ENCODE measurements at places on chromosomes 12 and 14.

DNA sequence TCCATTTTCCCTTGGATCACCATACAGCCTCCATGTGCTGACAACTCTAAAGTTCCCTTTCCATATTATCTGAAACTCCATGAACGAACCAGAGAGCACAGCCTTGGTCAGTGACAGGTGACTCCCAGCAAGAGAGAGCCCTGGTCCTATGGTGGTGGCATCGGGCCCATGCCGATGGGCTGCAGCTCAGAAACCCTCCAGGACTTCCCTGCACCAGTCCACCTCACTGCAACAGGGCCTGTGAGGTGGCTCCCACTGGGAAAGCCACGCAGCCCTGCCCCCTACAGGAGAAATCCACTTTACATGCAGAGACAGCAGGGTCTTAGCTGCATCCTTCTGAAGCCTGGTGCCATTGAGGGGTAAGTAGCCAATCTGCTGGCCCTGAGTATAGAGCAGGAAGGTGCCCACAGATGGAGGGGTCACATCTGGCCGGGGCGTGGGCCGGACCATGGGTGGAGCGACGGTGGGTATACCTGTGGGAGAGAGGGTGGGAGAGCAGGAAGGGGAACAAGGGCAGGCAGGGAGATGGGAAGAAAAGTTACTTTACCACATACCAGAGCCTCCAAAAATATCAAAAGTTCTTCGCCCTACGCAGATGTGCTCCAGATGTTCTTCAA is 24.7 kb downstream of the RTRAF start:
- no peak for DNase-seq

DNA sequence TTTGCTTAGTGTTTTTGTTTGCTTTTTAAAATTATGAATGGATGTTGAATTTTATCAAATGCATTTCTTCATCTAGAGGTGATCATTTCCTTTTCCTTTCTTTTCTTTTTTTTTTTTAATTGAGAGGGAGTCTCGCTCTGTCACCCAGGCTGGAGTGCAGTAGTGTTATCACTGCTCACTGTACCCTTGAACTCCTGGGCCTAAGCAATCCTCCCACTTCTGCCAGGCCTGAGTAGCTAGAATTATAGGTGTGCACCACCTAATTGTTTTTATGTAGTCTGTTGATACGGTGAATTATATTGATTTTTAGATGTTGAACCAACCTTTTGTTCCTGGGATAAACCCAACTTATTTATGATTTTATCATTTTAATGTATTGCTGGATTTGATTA is 1.5 kb upstream of the CDKL1 start:
- DNase-seq, result no peak

- DNase-seq, result no peak
These were observed 4.9 kb upstream of the MRPL52 start for GRCh38 chr14:22824711-22825359.

DNA sequence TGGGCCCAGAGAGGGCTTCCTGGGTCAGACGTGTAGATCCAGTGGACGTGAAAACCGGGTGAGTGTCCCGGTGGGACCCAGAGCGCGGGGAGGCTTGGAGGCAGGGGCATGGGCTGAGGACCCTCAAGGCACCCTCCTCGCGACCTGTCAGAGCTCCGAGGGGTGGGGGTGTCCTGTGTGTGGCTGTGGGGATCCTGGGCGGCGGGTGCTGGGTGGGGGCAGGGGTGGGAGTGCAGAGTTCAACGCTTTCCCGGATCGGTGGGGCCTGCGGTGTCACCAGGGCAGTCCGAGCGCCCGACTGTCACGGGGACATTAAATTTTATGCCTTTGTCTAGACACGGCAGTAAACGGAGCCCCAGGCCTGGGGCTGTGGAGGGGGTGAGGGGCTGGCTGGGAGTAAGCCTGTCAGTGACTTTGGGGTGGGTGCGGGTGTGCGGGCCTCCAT is 1.0 kb downstream of the TMEM121 start:
- DNase-seq, result no peak

GRCh38 chr12:6238875-6239274 is 38.7 kb downstream of the CD9 start:
- no peak for DNase-seq

DNA sequence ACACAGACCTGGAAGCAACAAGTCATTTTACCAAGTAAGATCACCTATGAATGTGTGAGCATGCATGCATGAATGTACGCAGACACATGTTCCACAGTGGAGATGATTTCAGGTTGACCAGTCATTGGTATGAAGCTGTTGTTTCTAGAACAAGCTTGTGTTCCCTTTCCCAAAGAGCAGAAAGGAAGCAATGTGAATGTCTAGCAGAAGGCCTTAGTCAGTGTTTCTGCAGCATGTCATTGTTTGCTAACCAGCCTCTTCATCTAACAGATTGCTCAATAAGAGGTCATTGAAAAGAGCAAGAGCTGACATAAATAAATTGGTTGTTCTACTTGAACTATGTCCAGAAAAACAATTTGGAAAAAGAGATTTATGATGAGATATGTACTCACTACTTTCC is 191.4 kb downstream of the PLCZ1 start:
- no peak for DNase-seq

GRCh38 chr12:68200854-68201253 is 24.8 kb downstream of the IL26 start:
- DNase-seq, result no peak

DNA sequence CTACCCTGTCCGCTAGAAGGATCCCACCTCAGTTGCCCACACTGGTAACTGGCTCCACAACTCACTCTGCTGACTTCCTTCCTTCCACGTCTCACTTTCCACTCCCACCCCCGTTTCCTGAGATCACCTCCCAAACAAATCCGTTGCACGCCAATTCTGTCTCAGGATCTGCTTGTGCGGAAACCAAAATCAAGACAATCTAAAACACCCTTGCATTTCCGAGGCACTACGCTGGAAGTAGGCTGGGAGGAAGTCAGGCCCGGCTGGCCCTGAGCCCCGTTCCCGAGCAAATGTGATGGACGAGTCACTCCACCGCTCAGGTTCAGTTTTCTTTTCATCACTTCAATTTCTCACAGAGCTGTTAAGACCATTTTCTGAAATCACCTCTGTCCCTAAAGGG is 23.1 kb downstream of the ABCB9 start:
- DNase-seq, result no peak

GRCh38 chr14:54470701-54471100 is 18.1 kb downstream of the GMFB start:
- DNase-seq, result no peak

DNA sequence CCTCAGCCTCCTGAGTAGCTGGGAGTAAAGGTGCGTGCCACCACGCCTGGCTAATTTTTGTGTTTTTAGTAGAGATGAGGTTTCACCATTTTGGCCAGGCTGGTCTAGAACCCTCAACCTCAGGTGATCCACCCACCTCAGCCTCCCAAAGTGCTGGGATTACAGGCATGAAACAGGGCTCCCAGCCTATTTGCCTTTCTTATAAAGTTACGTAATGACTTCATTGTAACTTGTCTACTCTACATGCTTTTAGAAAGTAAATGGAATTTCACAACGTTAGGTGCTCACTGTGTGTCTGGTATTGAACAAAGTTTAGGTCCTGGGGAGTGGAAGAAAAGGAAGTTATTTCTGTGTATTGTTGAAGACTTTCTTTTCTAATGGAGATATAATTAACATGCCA is 12.5 kb downstream of the CFAP251 start:
- DNase-seq, result no peak

DNA sequence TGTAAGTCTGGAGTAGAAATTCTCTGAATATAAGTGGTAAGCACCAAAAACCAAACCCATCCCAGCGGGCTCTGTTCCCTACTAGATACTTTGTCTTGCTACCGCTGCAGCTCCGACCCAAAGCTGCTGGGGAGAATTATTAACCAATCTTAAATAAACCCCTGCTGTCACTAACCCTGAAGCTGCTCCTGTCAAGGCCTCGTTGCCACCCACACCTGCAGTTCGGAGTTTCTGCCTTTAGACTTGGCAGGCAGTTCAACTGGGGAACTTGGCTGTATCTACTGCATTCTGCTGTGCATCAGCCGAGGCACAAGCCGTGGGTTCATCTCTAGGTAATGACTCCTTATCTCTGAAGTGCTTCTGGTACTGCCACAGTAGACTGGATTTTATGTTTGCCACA is 55.5 kb downstream of the PPM1A start:
- DNase-seq, result no peak

DNA sequence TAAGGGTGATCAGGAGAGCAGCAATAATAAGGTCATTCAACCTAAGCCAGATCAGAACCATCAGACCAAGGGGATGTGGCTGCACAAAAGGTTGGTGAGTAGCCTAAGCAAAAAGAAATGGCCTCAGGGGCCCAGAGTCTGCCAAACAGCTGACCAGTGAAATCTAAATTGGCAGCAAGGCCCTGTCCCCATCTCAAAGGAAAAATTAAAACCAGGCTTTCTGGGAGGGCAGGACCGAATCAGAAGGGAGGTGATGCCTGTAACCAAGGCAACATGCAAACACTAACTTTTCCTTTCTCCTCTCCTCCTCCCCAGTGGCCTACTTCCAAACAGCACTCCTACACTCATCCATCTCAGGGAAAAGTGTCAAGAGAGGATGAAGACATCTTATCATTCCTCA is 256.4 kb downstream of the NUAK1 start:
- DNase-seq, result no peak

GRCh38 chr12:26651566-26652188 is 181.3 kb downstream of the ITPR2 start:
- DNase-seq, result peak; percentile 34

DNA sequence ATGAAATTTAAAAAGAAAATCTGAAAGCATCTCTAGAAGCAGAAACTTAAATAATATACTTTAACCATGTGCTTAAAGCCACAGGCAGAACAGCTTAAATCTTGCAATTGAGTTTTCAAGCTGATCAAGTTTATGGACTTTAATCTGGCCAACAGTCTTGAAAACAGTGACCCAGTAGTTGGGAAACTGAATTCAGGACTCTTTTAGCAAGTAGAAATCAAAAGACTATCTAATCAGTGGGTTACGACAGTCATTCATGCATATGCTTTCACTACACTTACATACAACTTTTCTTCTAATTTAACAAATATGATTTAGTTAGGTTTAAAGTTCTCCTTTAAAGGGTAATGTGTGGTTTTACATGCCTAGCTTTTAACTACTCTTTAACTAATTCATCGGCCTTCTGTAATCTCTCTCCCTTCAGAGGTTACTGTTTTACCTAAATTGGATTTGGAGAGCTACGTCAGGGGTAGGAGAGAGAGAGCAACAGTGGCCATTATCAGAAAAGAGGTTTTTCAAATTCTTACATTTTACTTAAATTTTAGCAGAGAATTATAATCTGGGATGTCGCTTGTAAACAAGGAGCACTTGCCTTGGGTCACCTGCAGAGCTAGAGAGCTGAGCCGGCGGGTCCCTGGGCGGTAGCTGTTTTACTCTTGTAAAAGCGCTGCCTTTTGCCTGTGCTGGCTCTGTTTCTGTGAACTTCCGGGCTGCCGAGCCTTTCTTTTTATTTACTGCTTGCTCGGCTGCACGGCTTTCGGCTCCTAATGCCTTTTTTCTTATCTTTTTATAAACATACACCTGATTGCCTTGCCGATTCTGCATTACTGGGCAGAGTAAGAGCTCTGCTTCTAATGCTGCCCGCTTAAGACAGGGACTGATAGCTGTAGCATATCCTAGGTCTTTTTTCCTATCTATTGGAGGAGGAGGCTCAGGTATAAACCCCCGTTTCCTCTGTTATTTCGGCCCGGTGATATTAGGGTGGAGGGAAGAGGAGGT is 17.4 kb upstream of the LYZ start:
- no peak for DNase-seq
